ENCODE measurements at places on chromosomes 3 and 15.

DNA sequence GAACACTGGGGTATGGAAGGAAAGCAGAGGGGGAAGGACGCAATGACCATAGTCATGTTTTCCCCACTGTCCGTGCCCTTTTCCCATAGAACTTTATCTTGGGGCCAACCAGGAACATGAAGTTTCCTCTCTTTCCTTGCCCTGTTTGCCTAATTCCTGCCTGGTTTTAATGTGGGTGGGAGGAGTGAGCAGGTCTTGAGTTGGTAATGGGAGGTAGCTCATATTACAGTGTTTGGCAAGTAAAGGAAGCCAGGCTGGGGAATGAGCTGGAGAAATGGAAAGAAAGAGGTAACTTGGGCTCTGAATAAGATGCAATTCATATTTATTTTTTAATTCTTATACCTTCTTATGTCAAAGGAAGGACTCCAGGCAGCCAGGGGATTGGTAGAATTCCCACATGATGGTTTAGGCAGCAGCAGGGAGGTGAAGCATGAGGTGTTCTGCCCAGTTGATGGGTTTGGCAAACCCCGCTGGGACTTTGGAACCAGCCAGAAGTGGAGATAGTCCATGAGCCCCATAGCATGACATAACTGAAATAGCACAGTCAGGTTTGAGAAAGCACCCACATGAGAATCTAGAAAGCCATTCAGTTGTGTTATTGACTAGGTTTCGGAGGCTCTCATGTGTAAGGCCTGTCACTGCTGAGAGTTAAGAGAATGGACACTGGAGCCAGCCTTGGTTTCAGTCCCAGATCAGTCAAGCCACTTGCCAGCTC is 60.0 kb downstream of the CCK start:
- DNase-seq: no peak

DNA sequence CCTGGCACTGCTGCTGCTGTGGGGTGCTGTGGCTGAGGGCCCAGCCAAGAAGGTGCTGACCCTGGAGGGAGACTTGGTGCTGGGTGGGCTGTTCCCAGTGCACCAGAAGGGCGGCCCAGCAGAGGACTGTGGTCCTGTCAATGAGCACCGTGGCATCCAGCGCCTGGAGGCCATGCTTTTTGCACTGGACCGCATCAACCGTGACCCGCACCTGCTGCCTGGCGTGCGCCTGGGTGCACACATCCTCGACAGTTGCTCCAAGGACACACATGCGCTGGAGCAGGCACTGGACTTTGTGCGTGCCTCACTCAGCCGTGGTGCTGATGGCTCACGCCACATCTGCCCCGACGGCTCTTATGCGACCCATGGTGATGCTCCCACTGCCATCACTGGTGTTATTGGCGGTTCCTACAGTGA is 2.1 kb downstream of the GRM2 start:
- DNase-seq: no peak

- no peak for DNase-seq
These were observed 38.5 kb downstream of the PYDC2 start for GRCh38 chr3:191499307-191500080.

GRCh38 chr3:36908647-36909180 is 36.1 kb downstream of the TRANK1 start:
- DNase-seq: no peak

DNA sequence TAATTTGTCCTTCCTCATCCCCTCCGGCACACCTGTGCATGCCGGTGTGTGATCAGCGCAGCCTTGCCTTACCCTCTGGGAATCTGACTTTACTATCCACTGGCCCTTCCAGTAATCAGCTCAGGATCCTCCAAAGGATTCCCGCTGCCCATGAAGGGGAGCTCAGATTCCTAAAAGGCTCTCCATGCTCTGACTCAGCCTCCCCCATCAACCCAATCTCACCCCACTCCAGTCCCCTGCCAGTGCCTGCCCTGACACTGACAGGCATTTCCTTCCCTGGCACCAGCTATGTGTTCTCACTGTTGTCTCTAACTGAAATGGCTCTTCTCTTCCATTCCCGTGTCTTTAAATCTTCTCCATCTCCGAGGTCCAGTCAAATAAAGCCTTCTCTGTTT is 7.3 kb upstream of the BCL2A1 start:
- no peak for DNase-seq

DNA sequence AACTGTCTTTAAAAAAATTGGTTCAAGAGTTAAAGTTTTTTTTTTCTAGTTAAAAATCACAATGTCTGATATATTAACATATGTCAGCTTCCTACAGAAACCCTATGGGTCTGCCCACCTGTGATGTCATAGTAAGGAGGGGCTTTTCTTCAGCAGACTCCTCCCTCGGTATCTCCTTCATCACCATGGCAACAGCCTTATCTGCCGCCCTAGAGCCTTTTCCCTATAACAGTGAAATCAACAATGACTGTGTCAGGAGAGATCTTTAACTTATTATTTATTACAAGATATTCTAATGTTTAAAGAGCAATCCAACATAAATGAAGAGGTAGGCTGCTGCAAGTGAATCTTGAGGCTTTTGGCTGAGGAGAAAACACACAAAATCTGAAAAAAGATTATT is 138.7 kb downstream of the PEX5L start:
- DNase-seq: no peak

DNA sequence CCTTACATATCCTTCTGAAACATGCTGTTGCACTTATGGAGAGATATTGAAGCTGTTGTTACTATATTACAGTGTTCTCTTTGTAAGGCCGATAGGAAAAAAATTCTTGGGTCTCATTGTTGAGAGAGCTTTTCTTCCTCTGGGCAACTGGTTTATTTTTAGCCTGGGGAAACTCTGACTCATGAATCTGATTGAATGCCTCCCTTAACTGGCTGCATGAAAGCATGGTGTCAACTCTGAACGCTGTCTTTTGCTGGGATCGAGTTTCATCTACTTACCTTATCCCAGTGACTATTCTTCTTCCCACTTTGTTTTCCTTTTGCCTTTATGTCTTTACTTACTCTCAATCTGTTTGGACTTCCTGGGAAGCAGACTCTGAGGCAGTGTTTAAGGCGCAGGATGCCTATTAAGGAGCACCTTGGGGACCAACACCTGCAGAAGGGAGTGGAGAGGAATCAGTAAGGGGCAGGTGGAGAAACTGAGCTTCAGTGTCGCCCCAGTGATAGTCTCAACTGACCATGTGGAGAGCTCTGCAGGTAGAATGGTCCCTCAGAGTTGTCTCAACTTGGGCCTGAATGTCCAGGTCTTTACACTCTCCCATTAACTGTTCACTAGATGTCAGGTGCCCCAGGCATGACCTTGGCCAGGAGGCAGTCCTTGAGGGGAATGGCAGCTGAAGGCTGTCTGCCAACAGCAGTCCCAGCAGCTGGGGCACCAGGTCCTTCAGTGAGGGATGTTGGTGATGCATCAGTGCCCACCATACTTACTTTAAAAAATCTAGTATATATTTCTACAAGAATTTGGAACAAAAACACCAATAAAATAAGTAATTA is 88.9 kb upstream of the CCNL1 start:
- DNase-seq: no peak

GRCh38 chr3:36394176-36394575 is 13.9 kb downstream of the STAC start:
- no peak for DNase-seq

DNA sequence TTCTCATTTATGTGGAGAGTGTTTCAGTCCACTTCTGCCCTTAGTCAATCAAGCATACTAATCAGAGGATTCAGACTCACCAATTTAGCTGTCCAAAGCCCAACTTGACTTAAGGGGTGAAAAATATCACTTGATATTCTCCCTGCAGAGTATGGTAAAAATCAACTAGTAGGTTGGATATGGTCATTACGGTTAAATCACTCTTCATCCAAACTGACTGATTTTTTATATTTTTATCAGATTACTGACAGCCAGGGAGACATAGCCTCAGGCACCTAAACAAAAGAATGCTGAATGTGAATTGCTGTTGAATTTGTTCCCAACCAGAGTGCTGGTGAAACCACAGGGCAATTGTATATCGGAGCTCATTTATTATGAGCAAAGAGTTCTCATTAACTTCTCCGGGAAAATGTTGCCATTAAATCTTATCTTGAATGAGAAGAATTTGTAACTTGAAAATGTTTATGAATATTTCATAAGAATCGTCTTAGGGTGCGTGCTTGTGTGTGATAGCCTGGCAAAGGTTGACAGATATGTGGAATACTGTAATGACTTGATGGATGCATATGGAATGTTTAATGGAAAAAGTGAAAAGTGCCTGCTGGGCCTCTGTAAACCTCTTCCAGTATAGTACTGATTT is 411.2 kb downstream of the NAALADL2 start:
- DNase-seq: no peak

DNA sequence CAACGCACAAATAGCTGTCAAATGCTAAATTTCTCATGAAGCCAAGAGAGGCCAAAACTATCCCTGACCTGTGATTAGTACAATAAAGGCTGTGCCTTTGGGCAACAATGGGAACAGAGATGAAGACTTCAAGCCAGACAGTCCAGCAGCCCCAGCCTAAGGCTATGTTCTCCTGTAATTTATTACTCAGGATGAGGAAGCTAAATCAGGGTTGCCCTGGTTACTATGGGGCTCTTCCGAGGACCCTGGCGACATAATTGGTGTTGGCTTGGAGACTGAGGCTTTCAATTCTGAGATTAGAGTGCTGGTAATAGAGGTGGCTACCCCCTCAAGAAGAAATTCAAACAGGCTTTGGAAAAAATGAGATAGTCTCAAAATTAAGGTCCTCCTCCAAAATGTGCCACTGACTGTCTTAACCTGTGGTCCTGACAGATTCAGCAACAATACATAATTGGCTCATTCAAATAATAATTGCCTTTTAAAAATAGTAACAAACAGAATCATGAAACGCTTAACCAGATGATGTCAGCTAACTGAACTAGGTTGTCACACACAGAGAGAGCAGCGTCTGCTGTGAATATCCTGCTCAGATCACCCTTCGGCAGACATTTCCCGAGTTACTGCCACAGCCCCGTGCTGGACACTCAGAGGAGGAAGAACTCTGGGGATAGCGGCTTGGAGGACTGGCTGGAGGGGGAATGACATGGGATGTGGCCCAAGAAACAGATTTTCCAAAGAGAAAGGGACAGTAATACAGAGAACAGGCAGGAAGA is 43.0 kb downstream of the NSMCE3 start:
- no peak for DNase-seq

- no peak for DNase-seq
These were observed 667.6 kb downstream of the NAALADL2 start for GRCh38 chr3:175526609-175527280.

GRCh38 chr15:55221090-55222011 is 24.6 kb upstream of the RSL24D1 start:
- DNase-seq: peak; percentile 39

DNA sequence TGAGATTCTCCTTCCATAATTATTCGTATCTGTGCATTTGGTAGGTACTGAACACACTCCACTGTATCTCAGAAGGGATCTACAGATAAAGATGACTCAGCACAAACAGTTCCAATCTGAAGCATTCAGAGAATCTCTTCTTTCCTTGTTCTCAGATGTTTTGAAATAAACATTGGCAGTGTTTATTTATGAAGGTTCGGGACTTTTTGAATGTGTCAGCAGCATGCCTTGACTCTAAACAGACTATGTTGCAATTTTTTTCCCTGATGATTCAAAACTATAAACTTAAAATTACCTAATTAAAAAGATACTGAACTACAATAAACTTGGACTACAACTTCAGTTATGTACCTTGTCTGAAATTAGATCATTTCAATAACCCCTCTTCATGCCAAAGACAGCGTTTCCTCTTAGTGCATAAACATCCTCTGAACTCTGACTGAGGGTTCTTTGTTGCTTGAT is 612.9 kb upstream of the TBL1XR1 start:
- no peak for DNase-seq

GRCh38 chr3:11009898-11010297 is 17.4 kb downstream of the SLC6A1 start:
- no peak for DNase-seq

GRCh38 chr3:48748754-48749153 is 31.7 kb upstream of the IP6K2 start:
- no peak for DNase-seq

DNA sequence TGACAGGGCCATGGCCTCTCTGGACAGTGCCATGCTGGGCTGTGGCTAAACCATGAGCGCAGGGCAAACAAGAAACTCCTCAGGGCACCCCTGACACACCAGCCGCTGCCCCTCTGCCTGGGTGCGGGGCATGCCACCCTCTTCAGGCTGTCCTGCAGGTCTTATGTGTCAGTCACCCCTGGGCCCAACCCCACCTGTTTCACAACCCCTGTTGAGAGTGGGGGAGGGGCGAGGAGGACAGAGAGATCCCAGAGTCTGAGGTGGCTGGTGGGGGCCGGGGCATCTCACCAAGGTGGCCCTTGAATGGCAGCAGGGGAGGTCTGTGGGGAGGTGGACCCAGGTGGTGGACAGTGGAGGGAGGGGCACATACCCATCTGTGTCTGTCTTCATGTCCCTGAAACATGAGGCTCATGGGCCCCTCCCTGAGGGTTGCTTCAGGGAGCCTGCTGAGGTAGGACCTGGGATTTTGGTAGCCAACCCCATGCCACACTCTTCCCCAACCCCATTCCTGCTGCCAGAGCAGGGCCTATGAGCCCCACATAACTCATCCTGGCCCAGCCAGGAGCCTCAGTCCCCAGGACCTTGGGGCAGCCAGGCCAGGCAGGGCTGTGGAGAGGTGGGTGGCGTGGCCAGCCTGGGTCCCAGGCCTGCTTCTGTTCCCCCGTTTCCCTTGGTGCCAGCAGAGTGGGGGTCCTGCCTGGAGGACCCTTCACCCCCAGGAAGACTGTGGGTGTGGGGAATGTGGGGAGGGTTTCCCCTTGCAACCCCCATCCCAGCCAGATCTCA is 1.7 kb upstream of the STAB1 start:
- no peak for DNase-seq

DNA sequence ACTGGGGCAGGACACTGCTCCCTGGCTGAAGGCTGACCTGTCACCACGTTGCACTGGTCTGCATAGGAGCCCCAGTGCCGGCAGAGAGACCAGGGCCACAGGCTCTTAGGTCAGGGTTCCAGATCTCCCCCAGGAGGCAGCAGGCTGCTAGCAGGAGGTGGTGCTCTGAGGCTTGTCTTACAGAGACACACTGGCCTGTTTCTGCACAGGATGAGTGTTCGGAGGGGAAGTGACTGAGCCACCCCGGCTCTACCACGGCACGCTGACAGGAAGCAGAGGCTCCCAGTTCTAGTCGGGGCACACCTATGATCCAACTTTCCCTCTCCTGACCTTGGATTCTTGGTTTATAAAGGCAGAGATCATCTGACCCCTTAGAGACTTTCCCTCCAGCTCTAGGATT is 8.6 kb downstream of the FBXL22 start:
- peak; percentile 39 for DNase-seq

DNA sequence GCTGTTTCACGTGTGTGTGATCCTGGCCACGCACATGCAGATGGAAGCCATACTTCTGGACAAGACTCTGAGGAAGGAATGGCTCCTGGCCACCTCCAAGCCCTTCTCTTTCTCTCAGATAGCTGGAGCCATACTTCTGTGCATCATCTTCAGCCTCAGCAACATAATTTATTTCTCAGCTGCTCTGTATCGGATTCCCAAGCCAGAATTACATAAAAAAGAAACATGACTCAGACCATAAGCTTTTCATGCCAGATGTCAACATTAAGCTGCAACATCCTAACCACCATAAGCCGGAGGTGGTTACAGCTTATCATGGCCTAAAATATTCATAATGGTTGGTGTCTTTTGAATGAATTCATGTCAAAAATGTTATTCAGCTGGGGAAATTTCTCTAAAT is 10.6 kb upstream of the KIF23 start:
- no peak for DNase-seq

All from stimulated activated naive CD8-positive, alpha-beta T cell treated with anti-CD3 and anti-CD28 coated beads, Interleukin-15, amount 100 ng/mL, for 72 hours (primary cell).